ENCODE measurements at places on chromosomes 4 and X.
A peak's percentile ranks its signal among the peaks of the same experiment; 100 is the strongest.

DNA sequence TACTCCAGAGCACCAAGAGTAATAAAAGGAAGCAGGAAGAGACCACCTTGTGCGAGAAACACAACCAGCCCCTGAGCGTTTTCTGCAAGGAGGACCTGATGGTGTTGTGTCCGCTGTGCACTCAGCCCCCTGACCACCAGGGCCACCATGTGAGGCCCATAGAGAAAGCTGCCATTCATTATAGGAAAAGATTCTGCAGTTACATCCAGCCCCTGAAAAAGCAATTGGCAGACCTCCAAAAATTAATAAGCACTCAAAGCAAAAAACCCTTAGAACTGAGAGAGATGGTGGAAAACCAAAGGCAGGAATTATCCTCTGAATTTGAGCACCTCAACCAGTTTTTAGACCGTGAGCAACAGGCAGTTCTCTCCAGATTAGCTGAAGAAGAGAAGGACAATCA lies 5.7 kb downstream of the TRIM75 start:
- no peak for DNase-seq

DNA sequence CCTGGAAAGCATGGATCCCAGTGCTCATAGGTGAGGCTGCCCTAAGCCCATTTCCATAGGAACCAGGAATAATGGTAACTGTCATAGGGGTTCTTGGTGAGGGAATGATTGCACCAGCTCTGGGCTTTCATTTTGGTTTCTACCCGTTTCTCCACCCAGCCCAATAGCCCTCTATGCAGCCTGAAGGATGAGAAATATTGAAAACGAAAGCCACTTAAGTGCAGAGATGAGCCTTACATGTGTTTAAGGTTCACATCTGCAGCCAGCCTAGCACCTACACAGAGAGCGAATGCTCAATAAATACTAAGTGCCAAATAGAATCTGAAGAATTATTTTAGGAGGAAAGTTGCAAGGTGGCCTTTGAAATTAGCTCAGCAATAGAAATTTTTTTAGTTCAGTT lies 60.4 kb downstream of the MCF2 start:
- no peak for DNase-seq

GRCh38 chrX:7059859-7060258 lies 87.7 kb upstream of the STS start:
- DNase-seq: no peak

DNA sequence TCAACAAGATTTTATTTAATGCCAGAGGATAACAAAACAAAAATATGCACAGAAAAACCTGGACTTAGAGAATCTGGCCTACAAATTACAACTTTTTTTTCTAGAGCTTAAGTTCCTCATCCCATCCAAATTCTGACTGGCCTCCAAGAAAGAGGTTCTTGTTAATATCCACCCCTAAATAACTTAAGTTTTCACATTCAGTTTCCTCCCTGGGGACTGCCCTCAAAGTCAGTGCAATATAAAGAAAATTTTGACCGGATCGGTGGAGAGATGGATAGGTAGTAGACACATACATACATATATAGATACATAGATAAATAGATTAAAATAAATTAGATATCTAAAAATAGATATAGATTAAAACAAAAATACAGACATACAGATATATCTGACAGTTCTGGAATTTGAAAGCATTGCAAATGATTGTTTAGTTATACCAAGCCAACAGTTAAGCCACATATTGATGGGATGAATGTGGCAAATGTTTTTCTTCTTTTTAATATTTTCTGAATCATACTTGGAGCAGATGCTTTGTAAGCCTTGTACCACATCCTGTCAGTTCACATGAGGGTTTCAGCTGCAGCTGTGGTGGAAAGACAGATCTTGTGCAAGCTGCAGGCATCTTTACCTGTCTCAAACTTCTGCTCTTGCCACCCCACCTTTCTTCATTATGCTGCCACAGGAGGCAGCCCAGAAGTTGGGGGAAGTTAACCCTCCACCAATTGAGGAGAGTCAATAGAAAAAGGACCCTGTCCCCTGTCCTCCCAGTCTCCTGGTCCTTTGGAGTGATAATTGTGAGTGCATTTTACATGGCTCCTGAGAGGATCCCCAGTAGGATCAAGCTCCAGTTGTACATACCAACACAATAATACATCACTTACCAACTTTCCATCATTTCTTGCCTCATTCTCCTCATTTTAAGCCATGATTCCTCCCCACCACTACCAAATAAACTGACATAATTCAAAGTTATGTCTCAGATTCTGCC lies 58.5 kb upstream of the PRDM8 start:
- DNase-seq: peak; percentile 55

GRCh38 chr4:112853662-112854256 lies 195.7 kb upstream of the ANK2 start:
- DNase-seq: no peak

Data from CD4-positive, alpha-beta T cell treated with Interleukin-4 for 1 hour (primary cell).